ENCODE measurements at places on chromosomes 2 and 18.

DNA sequence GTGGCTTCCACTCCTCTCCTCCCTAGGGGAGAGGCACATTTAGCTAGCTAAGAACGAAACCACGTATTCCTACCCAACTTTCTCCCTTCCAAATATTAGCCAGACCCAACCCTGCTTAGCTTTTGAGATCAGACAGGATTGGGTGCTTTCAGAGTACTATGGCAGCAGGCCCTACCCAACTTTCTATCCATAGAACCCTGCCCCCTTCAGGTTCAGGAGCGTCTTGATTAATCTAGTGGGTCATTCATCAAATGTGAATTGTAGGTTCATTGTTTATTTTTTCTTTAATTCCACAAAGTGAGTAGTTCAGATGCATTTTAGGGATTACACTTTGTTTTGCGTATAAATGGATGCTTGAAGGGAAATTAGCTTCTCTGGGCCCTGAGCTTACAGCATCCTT is 188.3 kb downstream of the MIB1 start:
- no peak for DNase-seq

DNA sequence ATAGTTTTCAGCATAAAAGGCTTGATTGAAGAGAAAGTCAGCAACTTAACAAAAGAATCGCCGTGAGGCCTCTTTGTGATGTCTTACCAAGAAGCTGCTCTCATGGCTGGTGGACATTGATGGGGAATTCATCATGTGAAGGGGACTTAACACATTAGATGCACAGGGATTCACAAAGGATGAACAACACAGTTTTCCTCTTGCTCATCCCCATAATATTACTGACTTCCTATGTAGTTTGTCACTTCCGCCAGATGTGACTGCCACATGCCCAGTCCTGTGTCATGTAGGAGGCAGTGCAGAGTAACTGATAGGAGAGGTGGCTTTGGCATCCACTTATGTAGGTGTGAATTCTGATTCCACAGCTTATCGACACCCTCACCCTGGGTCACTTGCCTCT is 232.6 kb upstream of the LYPD1 start:
- no peak for DNase-seq

DNA sequence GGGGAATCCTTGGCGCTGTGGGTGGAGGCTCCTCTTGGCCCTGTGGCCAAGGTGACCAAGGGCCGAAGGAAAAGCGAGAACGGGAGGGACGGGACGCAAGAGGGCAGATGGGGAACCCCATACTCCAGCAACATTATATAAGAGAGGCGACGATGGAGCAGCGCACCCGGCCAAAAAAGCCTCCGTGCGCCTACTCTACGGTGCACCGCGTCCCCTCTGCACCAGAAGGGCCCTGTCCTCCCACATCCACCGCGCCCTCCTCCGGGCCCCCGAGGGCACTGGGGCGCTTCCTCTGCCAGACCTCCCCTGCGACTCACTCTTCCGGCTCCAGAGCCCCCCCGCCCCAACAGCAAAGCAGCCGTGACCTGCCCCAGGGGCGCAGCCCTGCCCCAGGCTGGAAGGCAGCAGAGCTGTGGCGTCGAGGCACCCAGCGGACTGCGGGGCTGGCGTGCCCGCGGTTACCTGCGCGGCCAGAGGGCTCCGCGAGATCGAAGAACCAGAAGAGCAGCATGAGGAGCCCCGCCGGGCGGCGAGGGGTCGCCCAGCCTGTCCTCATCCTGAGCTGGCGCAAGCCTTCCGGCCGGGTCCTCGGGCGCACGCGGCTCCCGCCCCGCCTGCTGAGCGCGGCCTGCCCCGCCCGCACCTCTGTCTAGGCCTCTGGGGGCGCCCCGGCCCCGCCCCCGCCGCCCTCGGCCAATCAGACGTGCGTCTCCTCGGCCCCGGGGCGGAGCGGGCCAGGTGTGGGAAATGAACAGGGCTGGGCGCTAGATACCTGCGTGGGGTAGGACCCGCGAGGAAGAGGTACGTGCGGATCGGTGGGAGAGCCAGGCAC is 106.3 kb upstream of the CD302 start:
- DNase-seq, result peak; percentile 78

GRCh38 chr2:169073963-169074751 is 4.8 kb downstream of the DHRS9 start:
- no peak for DNase-seq

DNA sequence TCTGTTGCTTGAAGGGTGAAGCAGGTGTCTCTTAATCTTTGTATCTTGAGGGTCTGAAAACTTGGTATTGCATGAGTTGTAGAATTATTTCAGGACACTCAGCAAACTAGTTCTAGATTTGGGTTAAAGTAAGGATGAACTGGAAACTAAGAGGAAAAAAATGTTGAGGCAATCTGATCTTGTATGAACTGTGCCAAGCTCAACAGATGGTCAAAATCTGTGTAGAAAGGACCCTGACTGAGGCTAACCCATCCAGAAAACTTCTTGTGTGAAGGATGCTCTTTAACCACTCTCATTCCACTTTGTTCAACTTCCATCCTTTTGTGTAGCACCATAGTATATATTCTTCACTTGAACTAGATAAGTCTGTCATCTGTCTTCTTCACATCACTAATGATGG is 861.7 kb downstream of the SLC4A3 start:
- no peak for DNase-seq

DNA sequence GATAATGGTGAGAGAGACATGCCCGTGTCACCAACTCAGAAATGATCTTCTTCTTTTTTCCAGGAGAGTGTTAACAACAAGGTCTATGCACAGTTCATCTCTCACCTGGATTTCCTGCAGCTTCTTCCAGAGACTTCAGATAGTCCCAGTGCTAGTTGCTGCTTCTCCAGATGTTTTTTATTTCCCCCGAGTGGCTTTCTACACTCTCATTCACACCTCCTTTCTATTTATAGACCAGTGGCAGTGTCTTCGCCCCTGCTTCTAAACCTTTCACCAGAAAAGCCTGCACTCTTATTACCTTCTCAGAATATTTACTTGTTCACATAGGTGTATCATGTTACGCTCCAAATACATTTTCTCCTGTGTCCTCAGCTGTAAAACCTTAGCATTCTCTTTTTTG is 558.8 kb upstream of the CHAC2 start:
- no peak for DNase-seq

DNA sequence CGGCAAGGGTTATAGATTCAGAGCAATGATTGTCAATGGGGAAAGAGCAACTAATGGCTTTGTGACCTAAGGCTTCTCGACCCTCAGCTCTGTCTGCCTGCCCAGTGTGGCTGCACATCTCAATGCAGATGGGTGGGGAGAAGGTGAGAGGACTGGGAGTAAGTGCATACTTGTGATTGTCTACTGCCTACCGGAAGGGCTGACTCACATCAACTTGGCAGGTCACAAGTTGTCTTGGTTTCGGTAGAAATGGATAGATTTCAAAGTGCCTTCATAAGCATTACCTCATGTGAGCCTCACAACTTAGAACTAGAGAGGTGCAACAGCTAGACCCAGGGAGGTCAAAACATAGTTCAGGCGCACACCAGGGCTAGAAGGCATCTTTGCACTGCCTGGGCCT is 29.4 kb downstream of the STAT1 start:
- DNase-seq, result no peak

GRCh38 chr2:192888109-192888508 is 693.4 kb upstream of the TMEFF2 start:
- DNase-seq, result no peak

- no peak for DNase-seq
Observed at GRCh38 chr18:5914016-5914415, 18.7 kb upstream of the TMEM200C start.

- DNase-seq, result no peak
Observed at GRCh38 chr2:158113741-158114295, 12.1 kb downstream of the UPP2 start.
